ENCODE measurements at places on chromosomes 2 and 18.

DNA sequence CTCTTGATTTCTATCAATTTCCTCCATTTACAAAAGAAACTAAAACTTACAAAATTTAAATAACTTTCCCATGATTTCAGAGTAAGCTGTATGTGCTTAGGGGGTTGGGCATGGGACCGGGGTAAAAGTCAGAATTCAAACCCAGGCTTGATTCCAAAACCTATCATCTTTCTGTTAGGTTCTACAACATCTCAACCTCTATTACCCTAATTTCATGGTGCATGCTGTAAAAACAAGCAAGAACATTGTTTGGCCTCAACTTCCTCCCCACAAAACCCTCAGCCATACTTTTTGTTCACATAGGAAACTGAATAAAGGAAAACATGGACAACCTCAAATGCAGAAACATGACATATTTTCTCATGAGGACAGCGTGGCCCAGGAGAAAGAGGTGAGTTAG is 59.3 kb downstream of the RDH14 start:
- no peak for DNase-seq

DNA sequence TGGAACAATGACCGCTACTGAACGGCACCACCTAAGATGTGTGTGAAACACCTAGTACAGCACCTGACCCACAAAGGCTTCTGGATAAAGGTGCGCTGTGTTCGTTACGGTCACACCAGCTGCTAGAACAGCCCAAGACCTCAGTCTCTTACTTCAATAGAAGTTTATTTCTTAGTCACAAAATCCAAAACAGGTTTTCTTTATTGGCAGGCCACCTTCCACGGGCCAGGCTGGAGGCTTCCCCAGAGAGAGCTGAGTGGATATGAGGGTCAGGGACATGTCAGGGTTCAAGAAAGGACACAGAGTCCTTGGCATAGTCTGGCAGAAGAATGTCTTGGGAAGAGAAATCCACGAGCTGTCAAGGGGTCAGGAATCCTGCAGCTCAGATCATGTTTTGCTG is 92.2 kb downstream of the COL6A3 start:
- no peak for DNase-seq

DNA sequence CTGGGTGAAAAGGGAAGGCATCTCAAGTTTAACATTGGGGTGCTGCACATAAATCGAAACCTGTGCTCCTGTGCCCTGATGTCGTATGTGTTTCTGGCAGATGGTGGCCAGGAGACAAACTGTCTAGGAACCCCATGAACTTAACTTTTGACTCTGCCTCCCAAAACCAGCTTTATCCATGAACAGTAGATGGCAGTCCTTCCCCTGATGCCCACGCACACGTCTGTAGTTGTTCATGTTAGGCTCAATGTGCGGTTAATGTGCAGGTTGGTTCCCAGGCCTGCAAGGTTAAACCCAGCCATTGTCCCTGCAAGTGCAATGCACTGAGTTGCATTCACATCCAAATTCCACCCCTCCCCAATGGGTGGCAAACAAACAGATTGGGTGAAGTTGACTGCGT is 44.1 kb upstream of the SIX3 start:
- no peak for DNase-seq

- no peak for DNase-seq
These were observed 107.6 kb downstream of the AP1S3 start for GRCh38 chr2:223729781-223730180.

DNA sequence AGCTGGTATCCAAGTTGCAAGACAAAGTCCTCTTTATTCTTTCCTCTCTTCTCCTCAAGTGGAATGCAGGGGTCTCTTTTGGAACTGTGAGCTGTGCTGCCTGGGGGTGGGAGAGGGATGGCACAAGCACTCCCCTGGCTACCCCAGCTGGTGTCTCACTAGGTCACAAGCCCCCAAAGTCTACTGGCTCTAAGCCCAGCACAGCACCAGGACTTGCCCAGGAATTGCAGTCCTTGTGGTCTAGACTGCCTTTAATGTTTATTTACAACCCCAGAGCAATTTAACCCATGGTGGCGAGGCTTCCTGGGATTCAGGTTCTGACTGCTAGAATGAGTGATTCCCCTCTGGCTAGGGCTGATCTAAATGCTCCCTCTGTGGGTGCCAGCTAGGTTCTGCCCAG is 199.0 kb upstream of the STK17B start:
- DNase-seq, result no peak

GRCh38 chr18:39561126-39561525 is 1995.5 kb upstream of the CELF4 start:
- DNase-seq, result no peak

GRCh38 chr2:40178971-40179370 is 272.9 kb downstream of the SLC8A1 start:
- DNase-seq, result no peak

DNA sequence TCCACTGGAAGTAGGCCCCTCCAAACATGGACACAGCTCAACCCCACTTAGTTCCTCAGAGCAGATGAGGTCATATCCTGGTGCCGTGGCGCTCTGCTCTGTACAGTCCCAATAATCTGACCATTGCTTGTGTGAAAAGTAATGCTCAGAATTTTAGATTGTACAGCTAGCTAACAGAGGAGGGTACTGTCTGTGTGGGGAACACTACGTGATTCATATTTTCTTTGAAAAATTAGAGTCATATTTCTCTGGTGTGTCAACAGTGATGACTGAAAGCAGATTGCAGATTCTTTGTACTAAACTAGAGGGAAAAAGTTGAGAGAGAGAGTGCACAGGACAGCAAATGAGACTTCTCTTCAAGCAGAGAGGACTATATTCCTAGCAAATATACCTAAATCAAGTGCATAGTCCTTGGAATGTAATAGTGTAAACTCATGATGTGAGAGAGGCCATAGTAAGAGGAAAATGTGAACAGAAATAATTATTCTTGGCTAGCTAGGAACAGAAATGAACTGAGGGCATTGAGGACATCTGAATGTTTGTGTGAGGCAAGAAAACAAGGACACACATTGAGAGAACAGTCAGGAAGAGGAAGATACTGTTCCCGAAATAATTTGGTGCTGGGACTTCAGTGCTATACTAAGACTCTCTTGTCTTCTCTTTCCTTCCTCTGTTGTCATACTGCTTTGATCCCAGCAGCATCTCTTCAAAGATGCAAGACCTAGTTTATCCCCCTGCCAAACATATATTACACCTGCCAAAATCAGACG is 157.0 kb upstream of the RND3 start:
- DNase-seq, result no peak

- no peak for DNase-seq
These were observed 111.5 kb upstream of the UPP2 start for GRCh38 chr2:157990173-157990572.

- DNase-seq, result no peak
These were observed 368.1 kb upstream of the HNRNPA3 start for GRCh38 chr2:176844461-176844860.

DNA sequence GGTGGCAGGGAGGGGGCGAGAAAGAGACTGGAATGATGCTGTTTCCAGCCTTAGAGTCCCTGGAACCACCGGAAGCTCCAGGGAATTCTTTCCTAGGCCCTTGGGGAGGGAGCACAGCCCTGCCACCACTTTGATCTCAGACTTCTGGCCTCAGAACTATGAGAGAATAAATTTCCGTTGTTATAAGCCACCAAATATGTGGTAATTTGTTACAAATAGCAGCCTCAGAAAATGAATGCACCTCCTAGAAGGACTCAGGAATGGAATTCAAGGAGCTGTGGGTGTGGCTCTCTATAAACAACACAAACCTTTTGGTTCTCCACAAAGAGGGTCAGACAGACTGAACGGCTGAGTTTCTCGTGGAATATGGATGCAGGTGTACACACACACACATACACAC is 144.5 kb downstream of the ACKR3 start:
- DNase-seq, result no peak

DNA sequence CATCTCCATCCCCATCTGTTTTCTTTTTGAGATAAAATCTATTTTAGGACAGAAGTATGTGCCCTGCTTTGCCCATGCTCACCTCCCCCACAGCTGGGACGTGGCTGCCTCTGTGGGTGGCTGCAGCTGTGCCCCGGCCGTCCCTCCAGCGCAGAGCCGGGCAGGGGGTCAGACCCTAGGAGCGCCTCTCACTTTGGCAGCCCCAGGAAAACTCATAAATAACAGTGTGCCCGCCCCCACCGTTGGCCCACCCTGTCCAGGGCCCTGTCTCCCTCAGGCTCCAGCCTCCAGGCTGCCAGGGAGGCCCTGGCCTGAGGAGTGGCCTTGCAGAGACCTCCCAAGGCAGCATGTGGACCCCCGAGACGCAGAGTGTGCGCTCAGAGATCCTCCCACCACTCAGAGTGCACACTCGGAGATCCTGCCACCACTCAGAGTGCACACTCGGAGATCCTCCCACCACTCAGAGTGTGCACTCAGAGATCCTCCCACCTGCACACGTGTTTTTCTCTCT is 178.1 kb downstream of the TWIST2 start:
- DNase-seq, result no peak

DNA sequence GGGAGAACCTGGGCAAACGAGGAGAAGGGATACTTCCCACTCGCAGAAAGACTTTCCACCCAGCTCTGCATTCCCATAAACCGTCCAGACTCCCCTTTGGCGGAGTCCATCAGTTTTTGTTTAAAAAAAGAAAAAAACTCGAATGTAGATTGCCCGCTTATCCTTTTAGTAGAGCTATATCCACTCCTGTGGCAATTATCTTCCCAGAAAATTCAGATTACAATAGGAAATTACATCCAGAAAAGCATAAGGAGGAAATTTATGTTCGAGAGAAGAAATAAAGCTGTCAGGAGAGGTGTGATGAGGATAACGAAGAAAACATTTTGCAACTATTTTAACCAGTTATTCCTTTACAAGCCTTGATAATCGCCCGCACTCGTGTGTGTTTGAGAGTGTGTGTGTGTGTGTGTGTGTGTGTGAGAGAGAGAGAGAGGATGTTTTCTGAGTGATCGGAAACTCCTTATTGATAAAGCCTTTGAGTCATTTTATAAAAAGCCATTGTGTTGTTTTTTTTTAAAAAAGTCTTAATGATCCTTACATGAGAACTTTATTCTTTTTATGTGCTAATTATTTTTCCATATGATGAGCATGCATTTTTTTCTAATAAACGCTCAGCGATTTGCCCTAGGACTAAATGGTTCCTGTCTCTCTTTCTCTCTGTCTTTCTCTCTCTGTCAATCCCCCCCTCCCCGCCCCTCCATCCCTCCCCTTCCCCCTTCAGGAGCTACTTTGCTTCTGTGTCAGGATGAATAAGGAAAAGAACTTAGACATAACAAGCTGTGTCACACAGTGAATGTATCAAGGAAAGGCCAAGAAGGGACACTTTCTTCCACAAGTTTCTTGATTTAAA is 1.1 kb upstream of the PPP3R1 start:
- no peak for DNase-seq

DNA sequence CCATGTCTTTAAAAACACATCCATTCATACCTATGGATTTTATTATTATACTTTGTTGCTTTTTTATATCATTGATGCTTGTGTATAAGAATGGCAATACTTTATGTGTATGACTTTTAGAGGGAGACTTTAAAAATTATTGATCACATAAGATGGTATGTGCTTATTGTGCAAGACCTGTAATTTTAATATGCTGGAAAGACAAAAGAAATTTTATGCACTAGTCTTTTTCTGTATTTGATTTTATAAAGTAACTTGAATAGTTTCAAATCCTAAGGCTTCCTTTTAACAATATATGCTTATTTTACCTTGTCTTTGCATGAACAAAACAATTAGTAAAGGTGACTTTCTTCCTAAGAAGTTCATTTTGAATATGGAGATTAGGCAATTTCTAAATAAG is 226.4 kb downstream of the PARD3B start:
- DNase-seq, result no peak

DNA sequence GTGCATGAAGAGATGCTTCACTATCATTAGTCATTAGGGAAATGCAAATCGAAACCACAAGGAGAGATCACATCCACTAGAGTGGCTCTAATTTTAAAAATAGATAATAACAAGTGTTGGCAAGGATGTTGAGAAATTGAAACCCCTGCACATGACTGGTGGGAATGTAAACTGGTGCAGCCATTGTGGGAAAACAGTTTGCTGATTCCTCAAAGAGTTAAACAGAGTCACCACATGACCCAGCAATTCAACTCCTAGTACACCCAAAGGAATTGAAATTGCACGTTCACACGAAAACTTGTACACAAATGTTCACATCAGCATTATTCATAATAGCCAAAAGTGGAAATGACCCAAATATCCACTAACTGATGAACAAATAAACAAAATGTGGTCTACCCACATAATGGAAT is 179.5 kb downstream of the BCL2 start:
- DNase-seq, result no peak

DNA sequence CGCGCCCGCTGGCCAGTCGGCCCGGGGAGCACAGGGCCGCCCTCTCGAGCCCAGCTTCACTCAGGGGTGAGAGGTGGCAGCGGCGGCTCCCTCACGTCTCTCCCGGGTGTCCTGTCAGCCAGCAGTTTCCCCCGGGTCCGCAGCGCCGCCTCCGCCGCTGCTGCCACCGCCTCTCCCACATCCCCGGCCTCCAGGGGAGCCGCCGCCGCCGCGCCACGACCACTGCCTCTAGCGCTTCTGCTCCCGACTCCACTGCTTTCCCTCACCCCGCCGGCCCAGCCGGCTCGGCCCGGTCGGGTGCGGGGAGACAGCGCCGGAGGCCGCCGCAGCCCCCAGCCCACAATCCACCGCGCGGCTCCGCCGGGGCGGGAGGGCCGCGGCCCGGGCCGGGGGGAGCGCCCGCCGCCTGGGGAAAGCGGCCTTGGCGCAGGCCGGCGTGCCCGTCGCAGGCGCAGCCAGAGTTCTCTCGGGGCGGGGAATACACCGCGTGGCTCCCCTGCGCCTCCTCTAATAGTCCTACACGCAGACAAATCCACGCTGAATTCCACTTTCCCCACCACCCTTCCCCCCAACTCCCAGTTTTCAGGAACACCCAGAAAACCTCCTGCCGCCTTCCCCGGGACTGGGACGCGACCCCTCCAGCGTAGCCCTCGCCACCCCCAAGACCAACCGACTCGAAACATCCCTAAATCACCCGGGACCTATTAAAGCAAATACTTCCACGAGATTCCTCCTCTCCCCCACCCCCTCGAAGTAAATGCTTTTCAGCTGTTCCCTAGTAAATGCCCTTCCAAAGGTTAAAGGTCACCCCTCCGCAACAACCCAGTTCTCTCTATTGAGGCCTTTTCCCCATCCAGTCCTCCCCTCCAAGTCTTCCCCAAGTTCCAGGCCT is at the start of gene VPS54:
TSS of gene VPS54 (minus strand) at position 346 of the 892 bp plus-strand sequence. CDS start 35,429 bp downstream, outside the sequence.
- peak; percentile 66 for DNase-seq

DNA sequence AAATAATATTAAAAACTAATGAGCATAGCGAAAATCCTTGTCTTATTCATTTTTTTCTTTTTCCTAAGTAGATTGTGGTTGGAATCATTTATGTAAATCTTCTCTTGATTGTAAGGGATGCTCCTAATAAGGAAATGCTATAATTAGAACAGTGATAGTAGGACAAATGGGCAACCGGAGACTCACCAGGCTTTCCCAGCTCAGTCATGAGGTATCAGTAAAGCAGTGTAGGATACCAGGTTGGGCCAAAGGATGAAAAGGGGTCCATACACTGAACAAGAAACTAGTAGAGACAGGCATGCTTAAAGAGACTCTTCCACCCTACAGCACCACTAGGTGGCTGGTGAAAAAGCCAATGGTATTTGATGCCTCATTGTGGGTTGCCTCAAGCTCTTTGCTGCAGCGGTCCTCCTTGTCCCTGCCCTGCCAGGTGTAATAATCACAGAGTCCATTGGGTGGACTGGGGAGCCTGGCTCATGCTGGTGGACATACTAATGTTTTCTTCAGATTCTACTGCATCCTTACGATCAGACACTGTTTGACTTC is 71.4 kb upstream of the FAM98A start:
- no peak for DNase-seq

Data from stimulated activated CD8-positive, alpha-beta memory T cell treated with anti-CD3 and anti-CD28 coated beads, Interleukin-4, amount 100 ng/mL, for 48 hours (primary cell).